ENCODE measurements at places on chromosomes 4 and X.

GRCh38 chrX:102744307-102744706 is 23.8 kb downstream of the GPRASP3 start:
- no peak for DNase-seq

GRCh38 chr4:130995988-130996387 is 1900.0 kb downstream of the C4orf33 start:
- no peak for DNase-seq

GRCh38 chrX:106415276-106415895 is 196.4 kb upstream of the RADX start:
- no peak for DNase-seq

DNA sequence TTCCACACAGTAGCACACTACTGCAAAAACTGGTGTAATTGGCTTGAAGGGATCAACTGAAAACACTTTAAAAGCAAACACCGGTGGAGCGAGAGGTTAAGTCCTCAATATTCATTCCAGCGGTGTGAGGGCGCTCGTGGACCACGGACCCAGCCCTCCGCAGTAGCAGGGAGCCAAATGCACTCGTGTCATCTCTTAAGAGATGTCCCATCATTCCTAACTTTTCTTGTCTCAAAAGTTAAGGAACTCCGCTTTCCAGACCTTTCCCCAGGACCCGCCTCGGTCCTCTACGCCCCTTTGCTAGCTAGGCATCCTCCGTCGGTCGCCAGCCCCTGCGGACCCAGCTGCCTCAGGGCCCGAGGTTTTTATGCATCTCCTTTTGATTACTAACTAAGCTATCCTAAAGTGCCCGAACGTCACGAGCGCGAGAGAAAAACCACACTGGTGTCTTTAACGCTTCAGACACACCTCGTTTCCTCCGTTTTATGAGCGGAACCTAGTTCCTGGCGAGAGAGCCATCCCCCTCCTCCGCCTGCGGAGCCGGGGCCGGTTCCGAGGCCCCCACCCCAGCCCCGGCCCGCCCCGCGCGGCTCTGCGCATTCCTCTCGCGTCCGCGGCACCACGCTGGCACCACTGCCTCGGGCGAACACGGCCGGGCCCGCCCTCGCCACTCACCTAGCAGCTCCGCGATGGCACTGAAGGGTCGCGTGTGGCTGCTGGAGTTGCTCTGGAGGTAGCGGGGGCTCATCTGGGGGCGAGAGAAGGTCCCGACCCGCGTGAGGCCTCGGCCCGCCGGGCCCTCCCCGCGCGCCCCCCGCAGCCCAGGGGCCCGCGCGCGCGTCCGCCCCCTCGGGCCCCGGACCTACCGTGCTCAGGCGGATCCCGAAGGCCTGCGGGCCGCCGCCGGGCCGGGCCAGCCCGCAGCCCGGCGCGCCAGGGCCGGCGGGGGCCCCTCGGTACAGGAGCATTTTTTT is 723 bp downstream of the MORC4 start:
- DNase-seq = peak; percentile 28

DNA sequence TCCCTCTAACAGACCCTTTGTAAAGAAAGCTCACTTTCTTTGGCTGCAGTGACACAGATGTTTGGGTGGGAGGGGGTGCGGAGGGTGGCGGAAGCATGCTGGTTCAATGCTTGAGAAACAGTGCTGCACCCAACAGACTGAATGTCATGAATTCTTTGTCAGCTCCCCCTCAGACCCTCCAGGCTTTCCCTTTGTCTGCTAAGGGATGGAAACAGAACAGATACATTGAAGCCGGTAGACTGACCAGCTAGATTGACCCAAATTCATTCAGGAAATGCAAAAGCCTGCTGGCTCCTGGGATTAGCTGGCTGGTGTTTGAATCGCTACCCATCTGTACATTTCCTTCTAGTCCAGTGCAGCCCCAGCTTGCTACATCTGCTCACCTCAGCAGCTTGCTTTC is 90.8 kb upstream of the PAK3 start:
- DNase-seq = no peak

DNA sequence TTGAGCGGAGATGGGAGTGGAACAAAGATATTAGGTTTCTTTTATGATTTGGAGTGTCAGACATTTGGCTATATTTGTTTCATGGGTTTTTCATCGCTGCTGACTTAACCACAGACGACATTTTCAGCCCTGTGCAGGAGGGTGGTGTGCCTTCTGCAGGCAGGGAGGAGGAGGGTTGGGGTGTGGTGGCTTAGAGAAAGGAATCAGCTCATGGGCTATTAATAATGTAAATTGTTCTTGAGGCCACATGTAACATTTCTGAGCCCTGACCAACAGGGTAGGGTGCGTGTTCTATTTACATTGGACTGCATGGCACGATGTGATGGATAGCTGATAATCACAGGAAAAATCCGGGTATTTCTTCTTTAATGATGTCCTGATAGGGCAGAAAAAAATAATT is 67.6 kb downstream of the POLA1 start:
- DNase-seq = no peak

DNA sequence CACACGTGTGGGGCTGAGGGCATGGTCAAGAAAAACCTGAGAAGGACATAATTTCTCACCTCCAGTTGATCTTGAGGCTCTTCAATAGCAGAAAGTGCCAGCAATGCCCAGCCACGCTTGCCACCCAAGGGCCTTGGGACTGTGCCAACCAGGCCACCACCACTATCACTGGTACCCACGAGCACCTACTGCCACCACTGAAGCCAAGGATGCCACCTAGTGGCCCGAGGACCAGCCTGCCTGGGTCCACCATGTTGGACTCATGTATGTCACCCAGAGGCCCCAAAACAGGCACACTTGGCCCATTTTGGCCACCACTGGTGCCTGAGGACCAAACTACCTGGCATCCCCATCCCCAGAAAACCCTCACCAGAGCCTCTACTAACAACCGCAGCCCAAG is 191.8 kb downstream of the ADAM29 start:
- no peak for DNase-seq

DNA sequence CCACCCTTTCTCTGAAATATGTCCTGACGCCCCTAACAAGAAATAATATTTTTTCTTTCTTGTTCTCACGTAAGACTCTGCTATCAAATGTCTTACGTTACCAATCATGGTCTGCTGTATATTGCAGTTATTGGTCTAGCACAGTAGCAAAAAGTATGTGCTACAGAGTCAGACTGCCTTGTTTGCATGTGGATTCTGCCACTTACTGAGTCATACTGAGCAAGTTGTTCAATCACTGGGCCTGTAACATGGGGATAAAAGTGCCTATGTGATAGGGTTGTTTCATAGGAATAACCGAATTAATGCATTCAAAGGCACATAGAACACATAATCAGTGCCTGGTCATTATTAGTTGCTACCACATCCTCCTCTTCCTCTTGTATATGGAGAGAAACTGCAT is 14.1 kb downstream of the RPGR start:
- no peak for DNase-seq

DNA sequence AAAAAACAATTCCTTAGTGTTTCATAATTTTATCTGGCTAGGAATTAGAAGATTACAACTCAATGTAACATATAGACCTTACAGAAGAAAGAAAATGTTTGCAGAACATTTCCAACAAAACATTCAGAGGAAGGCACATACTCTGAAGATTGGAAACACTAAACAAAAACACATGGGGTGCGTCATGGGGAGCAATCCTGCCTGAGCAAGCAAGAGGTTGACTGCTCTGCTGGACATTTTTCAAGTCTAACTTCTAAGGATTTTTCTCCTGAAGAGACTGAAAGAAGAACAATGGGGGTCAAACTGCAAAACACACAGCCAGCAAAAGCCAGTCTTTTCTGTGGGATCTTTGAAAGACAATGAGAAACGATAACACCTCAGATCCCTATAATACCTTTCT is 182.8 kb downstream of the GUCY2F start:
- DNase-seq = no peak

Data from dorsolateral prefrontal cortex (tissue), 122 donors.